ENCODE measurements at places on chromosomes 6 and 20.
A peak's percentile ranks its signal among the peaks of the same experiment; 100 is the strongest.

DNA sequence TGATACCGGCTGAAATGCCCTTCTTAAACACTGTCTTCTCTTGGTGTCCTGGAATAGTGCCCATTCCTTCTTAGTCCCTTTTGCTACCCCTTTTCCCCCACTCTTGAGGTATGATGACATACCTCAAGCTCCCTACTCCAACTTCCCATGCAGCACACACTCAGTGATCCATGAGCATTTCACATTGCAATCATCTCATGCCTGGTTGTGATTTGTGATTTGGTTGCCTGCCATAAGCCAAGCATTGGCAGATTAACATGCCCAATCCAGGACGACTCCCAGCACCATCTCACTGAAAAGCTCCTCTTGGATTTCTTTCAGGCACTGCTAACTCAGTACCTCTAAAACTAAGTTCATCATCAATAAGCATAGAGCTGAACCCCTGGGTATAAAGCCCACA lies 14.7 kb upstream of the PTPRA start:
- DNase-seq: no peak

DNA sequence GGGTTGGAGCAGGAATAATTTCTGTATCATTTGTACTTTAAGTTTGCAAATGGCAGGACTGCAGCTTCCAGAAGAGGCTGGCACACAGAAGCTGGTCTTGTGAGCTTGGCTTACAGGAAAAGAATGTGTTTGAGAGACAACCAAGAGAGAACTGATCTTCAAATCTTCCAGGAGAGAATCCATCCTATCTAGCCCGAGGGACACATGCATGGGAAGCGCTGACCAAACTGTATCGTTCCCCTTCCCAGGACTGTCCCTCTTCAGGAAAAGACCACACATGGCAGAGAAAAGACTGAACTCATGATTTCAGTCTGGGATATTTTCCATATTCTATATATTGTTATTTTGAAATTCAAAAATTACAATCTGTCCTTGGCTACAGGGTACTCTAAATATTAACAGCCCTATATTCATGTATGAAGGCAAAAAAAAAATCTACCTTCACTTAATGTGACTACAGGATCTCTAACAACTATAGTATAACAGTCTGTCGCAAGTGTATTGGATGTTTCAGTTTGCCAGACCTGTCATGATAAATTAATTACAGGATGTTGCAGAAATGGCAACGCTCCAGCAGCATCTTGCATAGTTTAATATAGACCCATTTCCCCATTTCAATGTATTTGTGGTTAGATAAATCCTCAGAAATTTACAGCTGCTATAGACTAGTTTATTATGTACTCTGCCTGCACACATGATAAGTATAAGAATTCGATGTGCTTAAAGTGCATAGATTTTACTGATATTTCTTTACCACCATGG lies 99.4 kb downstream of the MYB start:
- peak; percentile 6 for DNase-seq

DNA sequence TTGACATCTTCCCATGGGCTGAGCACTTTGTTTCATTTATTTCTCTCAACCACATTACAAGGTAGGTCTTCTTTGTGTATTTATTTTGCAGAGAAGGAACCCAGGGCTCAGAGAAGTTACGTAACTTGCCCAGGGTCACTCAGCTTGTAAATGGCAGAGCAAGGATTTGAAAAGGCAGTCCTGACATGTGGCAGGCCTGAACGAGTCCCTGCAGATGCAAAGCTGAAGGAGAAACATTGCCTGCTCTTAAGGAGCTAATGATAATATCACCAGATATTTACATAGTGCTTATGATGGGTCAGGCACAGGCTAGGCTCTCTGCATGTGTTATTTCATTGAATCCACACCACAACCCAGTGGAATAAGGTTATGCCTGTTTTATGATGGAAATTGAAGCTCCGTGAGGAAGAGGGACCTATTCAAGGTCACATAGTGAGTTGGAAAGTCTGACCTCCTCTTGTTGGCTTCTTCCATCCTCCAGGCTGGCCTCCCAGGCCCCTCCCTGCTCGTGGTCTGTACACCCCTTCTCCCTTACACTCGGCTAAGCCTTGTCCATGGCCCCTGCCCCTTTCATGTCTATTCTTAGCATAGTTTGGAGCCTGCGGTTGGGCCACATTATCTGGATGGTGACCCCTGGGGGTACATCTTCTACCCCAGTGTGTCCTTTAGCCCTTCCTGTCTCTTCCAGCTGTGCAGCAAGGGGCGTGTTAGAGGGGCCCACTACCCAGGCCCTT lies 12.5 kb downstream of the MYH7B start:
- no peak for DNase-seq

DNA sequence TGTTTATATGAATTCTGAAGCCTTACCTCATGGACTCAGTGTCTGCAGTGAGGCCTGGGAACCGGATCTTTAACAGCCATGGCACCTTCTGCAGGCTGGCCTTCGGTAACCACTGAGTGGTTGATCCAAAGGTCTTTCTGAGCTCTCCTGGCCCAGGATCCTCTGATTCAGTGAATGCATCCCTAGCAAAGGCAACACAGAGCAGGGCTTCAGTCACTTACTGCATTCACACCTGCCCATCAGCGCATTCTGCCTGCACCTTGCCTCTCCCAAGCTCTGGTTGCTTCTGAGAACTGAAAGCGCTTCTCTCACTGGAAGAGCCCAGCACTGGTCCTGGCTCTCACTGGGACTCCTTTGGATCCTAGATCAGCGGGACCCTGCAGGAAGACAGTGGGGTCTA lies 8.4 kb upstream of the CST9 start:
- DNase-seq: no peak

- DNase-seq: no peak
These were observed 12.5 kb downstream of the TNXB start for GRCh38 chr6:32096394-32097258.

GRCh38 chr20:18773566-18773965 lies 40.0 kb upstream of the SCP2D1 start:
- no peak for DNase-seq

- no peak for DNase-seq
These were observed 182.8 kb downstream of the ZDHHC14 start for GRCh38 chr6:157563611-157564284.

DNA sequence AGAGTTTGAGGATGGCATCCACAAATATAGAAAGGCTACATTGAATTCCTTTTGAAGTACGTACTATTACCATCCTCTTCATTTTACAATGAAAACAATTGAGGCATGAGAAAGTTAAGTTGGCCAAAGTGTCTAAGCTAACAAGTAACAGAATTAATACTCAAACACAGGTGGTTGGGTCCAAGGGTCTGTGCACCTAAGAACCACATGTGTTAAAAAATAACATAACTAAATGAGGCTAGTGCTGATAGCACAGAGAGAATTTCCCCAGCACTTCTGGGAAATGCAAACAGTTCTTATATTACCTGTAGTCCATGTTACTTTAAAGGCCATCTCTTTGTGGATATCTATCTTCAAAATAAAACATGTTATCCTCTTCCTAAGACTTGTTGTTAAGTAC lies 10.5 kb upstream of the KHDRBS2 start:
- DNase-seq: no peak

Data from RWPE1 (cell line).